Stimulated activated CD4-positive, alpha-beta T cell treated with anti-CD3 and anti-CD28 coated beads, Interleukin-1b, Interleukin-23, amount 100 ng/mL, for 24 hours (primary cell): ENCODE measurements at places on chromosomes 5 and 9.
A peak's percentile ranks its signal among the peaks of the same experiment; 100 is the strongest.

GRCh38 chr5:131209175-131209505 is 38.4 kb downstream of the LYRM7 start:
- no peak for DNase-seq

DNA sequence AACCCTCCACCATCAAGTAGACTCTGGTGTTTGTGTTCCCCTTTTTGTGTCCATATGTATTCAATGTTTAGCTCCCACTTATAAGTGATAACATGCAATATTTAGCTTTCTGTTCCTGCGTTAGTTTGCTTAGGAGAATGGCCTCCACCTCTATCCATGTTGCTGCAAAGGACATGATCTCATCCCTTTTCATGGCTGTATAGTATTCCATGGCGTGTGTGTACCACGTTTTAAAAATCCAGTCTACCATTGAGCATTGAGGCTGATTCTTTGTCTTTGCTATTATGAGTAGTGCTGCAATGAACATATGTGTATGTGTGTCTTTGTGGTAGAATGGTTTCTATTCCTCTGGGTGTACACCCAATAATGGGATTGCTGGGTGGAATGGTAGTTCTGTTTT is 140.1 kb downstream of the BASP1 start:
- DNase-seq: no peak

DNA sequence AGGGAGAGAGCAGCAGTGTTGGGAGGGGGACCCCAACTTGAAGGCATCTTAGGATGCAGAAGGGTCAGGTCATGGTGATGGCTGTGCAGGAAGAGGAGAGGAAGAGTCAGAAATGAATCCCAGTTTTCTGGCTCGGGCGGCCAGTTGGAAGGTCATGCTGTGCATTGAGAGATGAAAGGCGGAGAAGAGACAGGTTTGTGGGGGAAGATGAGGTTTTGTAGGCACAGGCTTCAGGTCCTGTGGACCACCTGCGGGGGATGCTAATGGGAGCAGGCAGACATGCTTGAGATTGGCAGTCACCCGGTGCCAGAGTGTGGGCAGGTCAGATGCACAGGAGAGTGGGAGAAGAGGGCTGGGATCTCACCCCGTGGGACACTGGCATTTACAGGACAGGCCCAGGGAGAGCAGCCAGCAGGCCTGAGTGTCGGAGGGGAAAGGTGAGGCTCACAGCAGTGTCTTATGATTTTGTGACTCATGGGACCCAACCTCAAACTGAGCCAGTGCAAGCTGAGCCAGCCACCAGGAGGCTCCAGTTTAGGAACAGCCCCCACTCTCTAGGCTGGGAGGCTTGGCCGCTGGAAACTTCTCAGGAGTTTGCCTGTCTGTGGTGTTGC is 17.5 kb downstream of the STXBP1 start:
- no peak for DNase-seq

DNA sequence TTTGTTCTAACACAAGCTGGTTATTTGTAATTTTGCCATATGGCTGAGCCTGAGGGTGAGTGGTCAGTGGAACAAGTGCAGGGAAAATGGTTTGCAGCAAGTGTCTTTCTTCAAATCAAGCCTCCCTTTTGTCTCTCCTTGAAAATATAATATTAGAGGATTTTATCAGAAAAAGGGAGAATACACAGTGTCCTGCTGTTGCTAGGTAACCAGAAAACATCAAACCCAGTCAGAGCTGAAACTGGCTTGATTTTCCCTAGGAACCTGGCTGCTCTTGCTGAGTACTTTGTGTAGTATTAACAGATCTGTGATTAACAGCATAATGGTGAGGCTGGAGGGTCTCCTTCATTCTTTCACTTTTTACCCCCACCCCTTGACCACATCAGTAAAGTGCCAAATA is 314.0 kb downstream of the ARHGEF28 start:
- no peak for DNase-seq

GRCh38 chr9:74379718-74380117 is 117.4 kb upstream of the RORB start:
- no peak for DNase-seq

GRCh38 chr5:166961913-166962312 is 1329.5 kb upstream of the WWC1 start:
- DNase-seq: no peak

GRCh38 chr9:21552244-21553170 is 70.4 kb upstream of the IFNE start:
- DNase-seq: no peak

GRCh38 chr5:154677921-154678320 is 77.3 kb upstream of the LARP1 start:
- DNase-seq: no peak

- DNase-seq: no peak
These were observed 85.8 kb downstream of the PLPPR1 start for GRCh38 chr9:101114317-101114716.

GRCh38 chr5:13278811-13279210 is 665.7 kb downstream of the DNAH5 start:
- DNase-seq: no peak

DNA sequence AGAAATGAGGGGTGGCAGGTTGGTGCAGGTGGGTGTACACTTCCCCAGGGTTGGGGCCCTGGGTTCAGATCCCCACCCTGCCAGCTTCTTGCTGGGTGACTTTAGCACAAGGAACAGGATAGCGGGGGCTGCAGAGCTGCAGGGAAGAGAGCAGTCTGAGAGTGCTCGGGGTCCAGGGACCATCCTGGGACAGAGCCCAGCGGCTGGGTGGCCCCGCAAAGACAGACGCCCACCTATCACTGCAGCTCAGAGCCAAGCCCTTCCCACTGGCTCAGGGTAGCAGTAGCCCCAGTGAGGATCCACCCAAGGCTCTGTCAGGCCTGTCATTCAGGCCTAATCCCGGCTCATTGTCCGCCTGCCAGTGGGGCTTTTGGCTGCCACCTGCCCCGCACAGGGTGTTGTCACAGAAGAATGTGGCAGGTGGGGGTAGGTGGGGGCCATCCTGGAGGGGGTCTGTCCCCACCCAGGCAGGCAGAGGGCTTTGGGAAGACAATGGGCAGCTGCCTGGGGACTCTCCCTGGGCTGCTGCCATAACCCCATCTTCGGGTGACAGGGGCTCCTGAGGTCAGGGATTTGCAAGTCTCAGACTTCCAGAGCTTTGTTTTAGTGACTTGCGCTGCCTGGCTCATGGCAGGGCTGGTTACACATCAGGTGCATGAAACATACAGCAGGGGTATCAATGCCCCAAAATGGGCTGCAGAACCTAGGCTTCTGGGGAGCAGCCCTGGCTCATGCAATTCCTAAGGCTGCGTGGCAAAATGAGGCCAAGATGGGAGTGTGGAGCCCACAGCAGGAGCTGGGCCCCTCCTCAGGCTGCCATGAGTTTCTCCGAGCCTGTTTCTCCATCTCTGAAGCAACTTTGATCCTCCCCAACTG is 52.1 kb downstream of the BARX1 start:
- DNase-seq: no peak

DNA sequence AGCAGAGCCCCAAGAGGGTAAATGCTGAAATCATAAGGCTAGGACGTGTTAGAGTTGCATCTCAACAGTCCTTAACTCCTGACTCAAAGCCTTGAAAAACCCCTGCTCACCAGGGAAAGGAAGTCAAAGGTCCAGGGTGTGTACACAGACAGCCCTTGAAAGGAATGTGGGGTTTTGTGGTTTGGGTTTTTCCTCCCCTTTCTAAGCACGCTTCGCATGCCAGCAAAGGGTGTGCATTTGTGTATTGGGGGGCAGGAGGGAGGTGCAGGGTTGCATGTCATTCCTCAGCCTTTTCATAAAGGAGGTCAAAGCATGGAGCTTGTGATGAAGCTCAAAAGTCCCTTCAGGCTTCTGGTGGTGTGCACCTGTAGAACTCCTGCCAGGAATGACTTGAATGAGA is 17.3 kb upstream of the XPA start:
- DNase-seq: no peak

DNA sequence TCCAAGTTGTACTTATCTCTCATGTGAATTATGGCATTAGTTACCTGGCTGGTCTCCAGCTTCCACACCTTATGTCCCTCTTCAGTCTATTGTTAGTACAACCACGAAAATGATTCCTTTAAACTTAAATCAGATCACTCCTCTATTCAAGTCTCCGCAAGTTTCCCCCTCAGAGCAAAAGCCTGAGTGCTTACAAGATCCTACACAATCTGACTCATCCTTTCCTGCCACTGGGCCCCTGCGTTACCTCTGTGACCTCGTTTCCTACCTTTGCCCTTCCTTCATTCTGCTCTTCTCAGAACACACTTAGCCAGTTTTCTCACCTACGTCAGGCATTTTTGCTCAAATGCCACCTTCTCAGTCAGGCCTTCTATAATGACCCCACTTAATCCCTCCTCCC is 45.1 kb upstream of the GLIS3 start:
- DNase-seq: peak; percentile 12
